NB4 (cell line): ENCODE measurements at places on chromosomes 3 and 15.

- no peak for DNase-seq
These were observed 226.8 kb downstream of the NTRK3 start for GRCh38 chr15:88029696-88030095.

- DNase-seq = no peak
These were observed at the start of gene PYDC2 for GRCh38 chr3:191461113-191461595. Gene PYDC2, plus strand, starts transcription at chr3:191461163. Its CDS starts 0 bp downstream, at chr3:191461163.

DNA sequence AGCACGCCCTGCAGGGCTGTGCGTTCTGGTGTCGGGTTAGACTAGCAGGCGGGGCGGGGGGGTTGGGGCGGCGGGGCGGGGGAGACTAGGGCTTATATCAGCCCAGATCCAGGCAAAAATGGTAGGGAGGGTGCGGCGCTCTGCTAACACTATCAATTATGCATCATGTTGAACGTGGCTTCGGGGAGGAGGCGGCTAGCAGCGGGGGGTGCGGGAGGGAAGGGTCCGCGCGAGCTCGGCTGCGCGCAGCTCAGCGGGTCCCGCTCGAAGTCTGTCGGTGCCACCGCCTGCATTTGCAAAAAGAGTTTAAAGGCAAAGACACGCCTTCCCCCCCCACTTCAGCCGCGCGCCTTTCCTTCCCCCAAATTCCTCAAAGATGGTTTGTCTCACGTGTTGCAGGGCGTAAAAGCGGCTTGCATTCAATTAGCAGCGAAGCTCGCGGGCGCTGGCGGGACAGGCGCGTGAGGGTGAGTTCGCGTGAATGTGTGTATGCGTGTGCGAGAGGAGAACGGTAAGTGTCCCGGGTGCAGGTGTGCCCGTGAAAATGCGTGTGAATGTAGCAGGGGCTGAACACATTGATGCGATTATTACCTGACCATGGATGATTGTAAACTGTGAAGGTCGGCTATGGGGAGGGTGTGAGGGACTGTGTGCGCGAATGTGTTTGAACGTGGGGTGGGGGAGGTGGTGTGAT is at the start of gene ISLR2:
ISLR2 (plus strand) TSS at position 432 of the 694 bp plus-strand sequence. CDS start 2,169 bp downstream, outside the sequence.
- no peak for DNase-seq

DNA sequence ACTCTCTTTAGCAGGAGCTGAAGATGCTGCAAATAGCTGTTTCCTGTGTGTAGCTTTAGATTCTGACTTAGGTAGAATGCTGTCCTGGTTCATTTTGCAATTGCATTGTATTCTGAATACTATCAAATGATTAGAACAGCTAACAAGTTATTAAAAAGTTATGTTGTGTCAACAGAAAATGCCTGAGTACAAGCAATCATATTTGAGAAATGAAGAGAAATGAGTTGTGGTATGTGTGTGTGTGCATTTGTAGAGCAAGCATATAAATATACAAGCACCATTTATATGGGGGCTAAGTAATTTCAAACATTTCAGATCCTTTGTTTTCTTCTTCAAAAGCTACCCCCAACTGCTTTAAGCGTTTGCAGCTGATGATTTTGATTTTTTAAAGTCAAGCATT is 7.8 kb downstream of the ZIC1 start:
- DNase-seq = no peak

DNA sequence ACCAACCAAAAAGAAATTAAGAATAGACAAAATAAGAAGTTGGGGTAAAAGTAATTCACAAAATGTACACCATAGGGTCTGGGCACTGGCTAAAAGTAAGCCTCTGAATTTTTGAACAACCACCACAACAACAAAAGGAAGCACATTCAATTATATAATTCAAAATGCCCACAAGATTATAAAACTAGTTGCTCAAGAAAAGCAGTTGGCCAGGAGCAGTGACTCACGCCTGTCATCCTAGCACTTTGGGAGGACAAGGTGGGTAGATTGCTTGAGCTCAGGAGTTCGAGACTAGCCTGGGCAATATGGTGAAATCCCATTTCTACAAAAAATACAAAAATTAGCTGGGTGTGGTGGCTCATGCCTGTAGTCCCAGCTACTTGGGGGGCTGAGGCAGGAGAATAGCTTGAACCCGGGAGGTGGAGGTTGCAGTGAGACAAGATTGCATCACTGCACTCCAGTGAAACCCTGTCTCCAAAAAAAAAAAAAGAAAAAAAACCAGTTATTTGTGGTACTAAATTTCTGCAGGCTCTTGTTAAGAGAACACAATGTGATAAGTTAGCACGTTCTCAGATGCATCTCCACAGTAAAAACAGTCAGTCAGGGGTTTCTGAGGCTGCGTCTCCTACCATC is 6.6 kb upstream of the ATP11B start:
- DNase-seq = peak; percentile 63
